LHCN-M2 (cell line): ENCODE measurements at places on chromosomes 3 and 15. TPM values are rescaled to one million over a fixed set of nuclear protein-coding genes. Genes with fewer than 3 reads are reported as not detected.

DNA sequence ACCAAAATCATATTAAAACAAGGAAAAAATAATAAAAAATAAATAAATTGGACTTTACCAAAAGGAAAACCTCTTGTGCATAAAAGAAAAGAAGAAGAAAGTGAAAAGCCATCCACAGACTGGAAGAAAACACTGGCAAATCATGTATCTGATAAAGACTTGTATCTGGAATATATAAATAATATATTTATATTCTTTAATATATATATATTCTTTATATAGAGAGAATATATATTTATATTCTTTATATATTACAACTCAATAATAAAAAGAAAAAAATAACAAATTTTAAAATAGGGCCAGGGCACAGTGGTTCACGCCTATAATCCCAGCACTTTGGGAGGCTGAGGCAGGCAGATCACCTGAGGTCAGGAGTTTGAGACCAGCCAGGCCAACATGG lies 27.1 kb upstream of the ZNF445 start:
- DNase-seq = no peak

- DNase-seq = no peak
Observed at GRCh38 chr3:95272166-95272565, 1209.3 kb downstream of the NSUN3 start.

DNA sequence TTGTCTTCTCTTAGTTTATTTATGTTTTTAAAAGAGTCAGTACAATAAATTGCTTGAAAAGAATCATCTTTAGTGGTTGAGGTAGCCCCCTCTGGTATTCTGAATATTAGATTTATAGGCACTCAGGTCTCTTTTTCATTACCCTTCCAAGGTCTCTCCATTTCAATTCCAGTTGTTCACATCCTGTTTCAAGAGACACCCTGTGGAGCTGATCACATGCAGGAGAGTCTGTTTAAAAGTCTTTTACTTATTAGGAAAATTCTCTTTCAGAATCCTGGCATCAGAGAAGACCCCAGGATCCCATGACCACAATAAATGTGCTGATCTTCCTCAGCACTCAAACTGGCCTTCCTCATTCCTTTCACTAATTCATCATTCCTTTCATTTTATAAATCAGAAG lies 195.7 kb downstream of the ZIC4 start:
- DNase-seq = no peak

- DNase-seq = no peak
Observed at GRCh38 chr3:130659911-130660310, 86.7 kb downstream of the PIK3R4 start.

DNA sequence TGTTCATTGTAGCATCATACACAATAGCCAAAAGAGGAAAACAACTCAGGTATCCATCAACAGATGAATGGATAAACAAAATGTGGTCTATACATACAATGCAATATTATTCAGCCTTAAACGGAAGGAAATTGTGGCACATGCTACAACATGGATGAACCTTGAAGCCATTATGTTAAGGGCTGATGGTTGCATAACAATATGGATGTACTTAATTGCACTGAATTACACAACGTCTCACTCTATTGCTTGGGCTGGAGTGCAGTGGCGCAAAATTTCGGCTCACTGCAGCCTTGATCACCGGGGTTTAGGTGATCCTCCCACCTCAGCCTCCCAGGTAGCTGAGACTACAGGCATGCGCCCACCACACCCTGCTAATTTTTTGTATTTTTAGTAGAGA lies 7.0 kb upstream of the TMEM62 start:
- no peak for DNase-seq

DNA sequence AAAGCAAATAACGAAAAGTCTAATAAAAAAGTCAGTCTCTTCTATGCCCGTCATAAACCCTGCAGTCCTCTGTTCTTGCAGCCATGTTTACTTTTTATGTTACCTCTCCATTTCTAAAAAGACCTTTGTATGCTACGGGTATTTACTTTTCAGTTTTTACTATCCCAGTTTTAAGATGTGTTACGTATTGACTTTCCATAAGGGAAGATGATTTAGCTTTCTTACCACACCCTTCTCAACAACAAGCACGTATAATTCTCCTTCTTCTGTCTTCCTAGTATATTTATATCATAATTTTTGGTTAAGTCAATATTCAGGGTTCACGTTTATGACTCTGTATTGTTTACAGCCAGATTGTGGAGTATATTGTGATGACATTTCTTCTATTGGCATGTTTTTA lies 10.8 kb downstream of the TRNT1 start:
- DNase-seq = no peak

DNA sequence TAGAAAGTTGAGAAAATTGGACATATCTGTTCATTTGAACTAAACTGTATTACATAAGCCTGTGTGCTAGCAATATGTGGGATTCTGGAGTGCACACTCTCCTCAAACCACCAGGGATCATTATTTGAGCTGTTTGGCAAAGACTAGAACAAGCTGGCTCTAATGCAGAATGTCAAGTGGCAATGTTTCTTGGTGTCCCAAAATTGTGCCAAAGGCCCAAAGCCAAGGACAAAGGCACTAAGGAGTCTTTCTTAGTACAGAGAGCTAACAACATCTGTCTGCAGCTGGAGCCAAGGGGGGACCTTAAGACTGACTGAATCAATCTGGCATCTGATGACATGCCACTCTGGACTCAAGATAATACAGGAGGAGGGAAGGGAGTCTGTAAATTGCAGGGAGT lies 76.7 kb upstream of the STRIT1 start:
- DNase-seq = no peak

DNA sequence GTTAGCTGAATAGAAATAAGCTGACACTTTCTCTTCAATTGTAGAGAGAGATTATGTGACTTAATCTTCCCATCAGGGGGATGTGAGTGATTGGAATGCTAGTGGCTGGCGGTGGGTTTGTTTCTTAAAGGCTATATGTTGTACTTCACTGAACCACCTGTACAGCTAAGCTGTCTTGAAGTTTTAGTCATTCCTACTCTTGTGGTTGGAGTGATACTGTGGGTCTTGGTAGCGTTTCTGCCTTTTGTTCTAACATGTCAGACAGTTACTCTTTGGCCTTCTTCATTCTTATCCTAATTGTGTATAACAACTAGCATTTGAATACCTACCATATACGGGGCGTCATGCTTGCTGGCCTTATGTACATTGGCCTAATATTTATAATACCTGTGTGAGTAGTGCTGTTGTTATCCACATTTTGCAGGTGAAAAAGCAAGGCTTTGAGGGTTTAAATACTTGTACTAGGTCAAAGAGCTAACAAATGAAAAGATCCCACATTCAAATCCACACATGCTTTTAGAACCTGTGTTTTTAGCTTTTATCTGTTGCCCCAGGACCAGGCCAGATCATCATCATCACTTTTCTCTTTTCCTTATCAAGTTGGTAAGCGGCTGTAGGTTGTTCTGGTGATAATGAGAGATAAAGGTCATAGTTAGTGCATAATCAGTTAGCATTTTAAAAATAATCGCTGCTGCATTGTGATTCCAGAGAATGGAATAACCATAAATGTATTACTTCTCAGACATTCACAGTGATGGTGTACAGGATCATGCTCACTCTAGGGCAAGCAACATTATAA lies 50.2 kb downstream of the AKAP13 start:
- no peak for DNase-seq

DNA sequence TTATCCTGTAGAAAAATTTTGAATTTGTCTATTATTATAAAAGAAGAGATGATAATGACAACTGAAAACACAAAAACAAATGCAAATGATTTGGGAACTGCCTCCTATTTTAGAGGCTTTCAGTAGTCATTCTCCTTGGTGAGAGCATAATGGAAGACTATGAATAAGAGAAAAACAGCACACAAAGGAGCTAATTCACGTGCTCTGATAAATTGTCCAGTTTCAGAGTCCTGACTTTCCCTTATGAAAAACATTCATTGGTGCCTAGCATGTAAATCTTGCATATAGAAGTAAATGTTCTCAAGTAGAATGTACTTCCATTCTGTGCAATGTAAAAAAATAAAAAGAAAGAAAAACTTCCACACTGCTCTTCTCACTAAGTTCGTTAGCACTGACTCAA lies 206.1 kb downstream of the IL5RA start:
- no peak for DNase-seq

GRCh38 chr3:194869482-194870169 lies 183.9 kb downstream of the FAM43A start:
- peak; percentile 91 for DNase-seq

DNA sequence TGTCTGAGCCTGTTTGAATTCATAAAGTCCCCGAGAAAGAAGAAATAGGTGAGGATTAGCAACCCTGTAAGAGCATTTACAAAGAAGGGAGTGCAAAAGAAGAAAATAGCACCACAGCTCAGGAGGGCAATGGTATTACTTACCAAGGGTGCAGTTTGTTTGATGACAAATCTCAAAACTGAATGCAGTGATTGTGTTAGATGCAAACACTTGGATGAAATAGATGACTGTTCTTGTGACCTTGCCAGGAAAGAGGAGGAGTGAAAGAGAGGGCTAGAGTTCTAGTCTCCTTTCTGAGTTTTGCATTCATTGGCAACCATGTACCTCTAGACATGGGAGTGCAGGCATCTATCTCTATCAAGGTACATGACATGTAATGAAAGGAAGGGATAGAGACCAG lies 1030.8 kb upstream of the CFAP20DC start:
- no peak for DNase-seq

- DNase-seq = no peak
Observed at GRCh38 chr15:52783191-52783829, 6.8 kb downstream of the ONECUT1 start.

DNA sequence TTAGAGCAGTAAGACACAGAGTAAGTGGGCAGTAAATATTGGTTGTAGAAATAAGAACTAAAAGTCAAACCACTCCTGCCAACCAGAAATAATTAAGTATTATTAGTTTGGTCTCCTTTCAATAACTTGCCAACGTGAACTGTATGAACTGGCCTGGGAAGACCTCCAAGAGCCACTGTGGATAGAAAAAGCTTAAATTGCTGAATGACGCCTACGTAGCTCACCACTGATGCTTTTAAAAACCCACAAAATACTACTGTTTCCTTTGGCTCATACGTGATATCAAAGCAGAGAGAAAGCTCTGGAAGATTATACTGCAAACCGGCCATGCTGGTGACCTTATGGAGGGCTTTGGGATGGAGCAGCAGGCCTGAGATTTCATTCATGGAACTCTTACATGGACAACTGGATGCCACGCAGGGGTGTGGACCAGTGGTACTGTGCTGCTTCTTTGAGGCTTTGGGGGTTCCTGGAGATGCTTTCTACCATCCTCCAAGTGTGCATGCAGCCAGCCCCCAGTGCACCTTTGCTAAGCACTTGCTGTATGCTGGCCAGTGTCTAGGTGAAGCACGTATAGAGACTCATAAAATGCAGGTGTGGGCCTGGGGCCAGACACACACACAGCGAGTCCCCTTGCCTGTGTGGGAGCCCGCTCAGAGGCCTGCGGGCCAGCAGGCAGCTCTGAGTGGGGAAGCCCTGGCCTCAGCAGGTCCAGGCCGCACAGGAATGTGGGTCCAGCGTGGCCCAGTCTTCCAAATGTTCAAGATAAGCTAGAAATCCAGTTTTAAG lies 66.8 kb downstream of the ABTB1 start:
- DNase-seq = no peak

DNA sequence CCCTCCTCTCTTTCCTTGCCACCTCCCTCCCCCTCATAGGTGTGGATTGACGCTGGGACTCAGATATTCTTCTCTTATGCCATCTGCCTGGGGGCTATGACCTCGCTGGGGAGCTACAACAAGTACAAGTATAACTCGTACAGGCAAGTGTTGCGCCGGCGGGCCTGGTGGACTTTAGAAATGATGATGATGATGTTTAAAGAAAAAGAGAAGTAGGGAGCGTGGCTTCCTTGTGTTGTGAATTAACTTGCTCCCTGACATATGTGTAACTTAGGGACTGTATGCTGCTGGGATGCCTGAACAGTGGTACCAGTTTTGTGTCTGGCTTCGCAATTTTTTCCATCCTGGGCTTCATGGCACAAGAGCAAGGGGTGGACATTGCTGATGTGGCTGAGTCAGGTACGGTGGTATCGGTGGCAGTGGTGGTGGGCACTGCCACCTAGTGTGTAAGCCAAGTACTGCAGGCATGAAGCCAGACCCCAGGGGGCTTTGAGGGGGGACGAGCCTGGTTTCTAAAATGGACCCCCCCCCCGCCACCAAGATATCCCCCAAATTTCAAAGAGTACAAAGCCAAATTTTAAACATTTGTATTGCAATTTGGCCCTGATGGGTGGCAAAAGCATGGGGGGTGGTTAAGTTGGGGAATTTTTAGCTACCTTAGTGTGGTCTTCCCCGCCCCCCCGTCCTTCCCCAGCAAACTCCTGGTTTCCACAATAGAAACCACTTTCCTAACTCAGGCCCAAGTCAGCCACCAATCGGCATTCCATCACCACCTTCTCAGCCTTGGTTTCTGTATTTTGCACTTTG lies 65.6 kb downstream of the SLC6A6 start:
- DNase-seq = no peak

GRCh38 chr3:115706311-115706829 lies 83.1 kb downstream of the GAP43 start:
- no peak for DNase-seq

DNA sequence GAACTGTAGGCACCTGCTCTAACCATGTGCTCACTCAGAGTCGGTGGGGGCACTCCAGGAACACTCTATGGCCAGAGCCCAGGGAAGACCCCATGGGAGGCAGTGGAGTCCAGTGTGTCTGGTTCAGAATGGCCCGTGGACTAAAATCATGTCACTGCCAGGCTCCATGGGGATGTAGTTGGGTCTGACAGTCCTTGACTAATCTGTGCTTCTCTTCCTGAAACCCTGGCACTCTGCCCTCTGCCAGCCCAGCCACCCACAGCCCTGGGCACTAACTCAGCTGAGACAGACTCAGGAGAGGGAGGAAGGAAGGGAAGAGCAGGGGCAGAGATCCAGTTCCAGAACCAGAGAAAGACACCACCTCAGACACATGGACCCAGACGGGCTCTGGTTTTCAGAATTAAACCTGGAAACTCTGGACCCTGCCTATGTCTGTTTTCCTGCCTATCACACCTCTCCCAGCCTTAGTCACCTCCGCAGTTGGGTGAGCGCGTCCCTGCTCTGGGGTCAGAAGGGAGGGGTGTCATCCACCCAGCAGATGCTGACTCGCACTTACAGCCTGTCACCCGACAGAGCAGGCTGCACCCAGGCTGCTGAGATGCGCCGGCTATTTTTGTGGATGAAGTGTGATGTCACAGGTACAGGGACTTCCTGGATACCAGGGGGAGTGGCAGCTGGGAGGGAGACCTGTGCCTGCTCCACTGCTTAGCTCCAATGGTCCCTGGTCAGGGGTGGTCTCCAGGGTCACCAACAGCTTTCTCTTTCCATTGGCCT lies 56.8 kb upstream of the INSYN1 start:
- DNase-seq = no peak

The GALNT15 gene
- 2.1 and 3.1 TPM in 2 replicates for total RNA-seq

The CACNA2D3 gene
- total RNA-seq = under 0.01 and 0.06 TPM in 2 replicates

The CCR5 gene
- total RNA-seq = not detected in 2 replicates

The ACSBG1 gene
- total RNA-seq = under 0.01 TPM in 2 replicates

The CTXN2 gene
- total RNA-seq = not detected in 2 replicates

The ADGRG7 gene
- total RNA-seq = not detected in 2 replicates

The ADAMTS7 gene
- total RNA-seq = 35.1 and 35.2 TPM in 2 replicates
